ENCODE measurements at places on chromosomes 7 and 10.

- DNase-seq, result no peak
Measured at GRCh38 chr7:26858241-26858715, 6.1 kb downstream of the SKAP2 start.

DNA sequence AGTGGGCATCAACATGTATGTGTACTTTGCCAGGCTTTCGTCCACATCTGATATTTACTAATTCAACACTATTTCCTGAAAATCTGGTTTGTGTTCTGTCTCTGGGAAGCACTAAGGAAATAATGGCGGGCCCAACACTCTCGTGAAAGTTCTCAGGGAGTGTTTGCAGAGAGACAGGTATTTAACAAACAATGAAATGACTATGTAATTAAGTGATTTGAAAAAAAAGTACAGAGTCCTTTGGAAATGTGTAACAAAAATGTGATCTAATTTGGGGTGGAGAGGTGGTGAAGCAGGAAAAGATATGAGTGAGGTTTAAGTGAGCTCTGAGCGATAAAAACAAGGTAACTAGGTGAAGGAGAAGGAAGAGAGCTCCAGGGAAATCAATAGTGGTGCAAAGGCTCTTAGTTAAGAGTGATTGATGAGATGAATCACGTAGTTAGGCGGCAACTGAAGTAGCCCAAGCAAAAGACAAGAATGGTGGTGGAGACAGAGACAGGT lies 95.3 kb upstream of the DNAJB12 start:
- no peak for DNase-seq

- no peak for DNase-seq
Measured at GRCh38 chr10:50516171-50516570, 107.6 kb downstream of the SGMS1 start.

DNA sequence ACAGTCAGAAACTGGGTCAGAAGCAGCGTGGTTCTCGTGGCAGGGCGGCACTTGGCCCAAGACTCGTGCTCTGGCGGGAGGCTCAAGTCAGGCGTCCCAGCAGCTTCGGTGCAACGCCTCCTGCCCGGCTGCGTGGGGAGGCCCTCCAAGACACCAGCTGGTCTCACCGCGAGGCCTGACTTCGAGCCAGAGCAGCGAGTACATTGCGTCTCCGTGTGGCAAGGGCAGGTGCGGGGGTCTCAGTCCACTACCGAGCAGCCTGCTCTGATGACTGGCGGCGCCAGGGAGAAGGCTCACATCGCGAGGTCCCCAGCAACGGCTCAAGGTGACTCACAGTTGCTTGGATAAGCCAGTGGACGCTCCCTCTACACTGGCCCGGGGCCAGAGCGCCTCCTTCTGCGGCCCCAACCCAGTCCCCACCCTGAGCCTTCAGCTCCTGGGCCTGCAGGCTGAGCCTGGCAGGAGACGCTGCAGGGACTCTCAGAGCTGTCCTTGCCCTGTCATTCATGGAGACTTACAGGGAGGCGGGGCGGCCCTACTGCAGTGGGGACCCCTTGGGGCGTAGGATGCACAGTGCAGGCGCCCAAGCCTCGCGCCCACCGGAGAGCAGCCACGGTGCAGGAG lies 41.9 kb upstream of the PRKAR1B start:
- peak; percentile 24 for DNase-seq

DNA sequence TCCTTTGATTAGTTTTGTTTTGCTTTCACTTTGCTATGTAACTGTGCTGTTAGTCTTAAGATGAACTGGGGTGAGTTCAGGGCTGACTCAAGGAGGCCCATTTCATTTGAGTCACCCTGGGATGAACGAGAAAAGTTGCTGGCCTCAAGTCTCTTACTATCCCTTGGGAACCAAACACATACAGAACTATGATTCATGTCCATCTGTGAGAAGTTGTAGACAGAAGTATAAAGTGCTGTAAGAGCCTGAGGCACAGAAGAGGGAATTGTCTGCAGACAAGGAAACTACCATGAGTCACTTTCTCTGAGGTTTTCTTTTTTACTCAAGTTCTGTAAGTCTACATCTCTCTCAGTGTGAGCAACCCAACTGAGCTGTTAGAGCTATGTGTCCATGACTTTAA lies 179.8 kb upstream of the CSTF2T start:
- no peak for DNase-seq

DNA sequence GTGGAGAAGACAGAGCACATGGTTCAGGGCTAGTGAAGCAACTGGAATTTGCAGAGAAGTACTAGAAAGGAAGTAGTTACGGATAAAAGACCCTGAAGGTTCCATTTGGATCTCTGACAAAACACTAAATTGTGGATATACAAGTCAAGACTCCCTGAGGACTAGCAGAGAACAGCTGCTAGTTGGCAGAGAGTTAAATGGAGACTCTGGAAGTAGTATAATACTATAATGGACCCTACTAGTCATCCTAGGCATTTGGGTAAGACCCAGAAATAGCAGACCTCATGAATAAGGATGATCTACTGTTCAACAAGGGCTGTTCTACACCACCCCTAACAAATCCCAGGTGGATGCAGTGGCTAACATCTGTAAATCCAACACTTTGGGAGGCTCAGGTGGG lies 19.1 kb downstream of the MCMBP start:
- no peak for DNase-seq

- no peak for DNase-seq
Measured at GRCh38 chr10:116427671-116428070, at the start of gene PNLIPRP3. PNLIPRP3 (plus strand) TSS chr10:116427847; CDS start chr10:116428013, 166 bp downstream.

GRCh38 chr7:116122972-116123595 lies 87.3 kb upstream of the TES start:
- DNase-seq, result peak; percentile 0

DNA sequence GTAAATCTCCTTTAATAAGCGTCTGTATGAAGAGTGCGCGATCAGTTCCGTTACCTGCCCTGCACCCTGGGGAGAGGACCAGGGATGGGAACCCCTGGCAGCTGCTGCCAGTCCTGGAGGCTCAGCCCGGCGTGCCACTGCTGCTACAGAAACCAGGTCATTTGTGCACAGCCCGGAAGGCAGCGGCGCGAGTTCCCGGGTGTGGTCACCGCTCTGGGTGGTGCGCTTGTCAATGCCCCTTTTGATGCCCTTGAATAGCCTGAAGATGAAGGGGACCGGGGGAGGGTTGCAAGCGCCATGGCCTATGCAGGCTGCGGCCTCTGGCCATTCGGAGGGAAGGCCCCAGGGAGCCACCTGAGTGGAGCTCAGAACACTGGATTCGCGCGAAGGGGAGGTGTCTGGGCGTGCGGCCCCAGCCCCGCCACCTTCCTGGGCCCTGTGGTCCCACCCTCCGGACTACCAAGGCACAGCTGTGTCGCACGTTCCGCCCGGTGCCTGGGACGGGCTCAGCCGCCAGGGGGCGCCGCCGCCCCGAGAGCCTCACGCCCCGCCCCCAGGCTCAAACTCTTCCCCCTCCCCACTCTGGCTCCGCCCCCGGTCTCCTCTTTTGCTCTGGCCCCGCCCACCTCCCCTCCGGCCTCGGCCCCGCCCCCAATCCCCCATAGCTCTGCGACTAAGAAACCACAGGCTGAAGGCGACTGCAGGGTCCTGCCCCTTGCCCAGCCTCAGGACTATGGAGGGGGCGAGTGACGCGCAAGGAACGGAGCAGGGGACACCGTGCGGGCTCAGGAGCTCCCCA lies 16.5 kb downstream of the AP5Z1 start:
- no peak for DNase-seq

DNA sequence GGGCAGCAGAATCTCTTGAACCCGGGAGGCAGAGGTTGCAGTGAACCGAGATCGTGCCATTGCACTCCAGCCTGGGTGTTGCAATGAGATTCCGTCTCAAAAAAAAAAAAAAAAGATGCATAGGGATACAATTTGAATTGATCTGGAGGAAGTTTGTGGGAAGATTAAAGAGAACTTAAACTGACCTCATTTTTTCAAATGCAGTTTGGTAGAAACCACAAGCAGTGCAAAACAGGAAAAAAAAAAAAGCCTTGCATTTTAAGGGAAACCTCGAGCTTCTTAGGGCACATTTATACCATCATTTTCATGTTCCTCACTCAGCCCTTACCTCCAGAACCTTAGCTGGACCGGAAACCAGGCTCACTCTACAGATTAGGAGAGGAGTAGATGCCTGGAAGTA lies 2.8 kb downstream of the KCTD7 start:
- DNase-seq, result no peak

DNA sequence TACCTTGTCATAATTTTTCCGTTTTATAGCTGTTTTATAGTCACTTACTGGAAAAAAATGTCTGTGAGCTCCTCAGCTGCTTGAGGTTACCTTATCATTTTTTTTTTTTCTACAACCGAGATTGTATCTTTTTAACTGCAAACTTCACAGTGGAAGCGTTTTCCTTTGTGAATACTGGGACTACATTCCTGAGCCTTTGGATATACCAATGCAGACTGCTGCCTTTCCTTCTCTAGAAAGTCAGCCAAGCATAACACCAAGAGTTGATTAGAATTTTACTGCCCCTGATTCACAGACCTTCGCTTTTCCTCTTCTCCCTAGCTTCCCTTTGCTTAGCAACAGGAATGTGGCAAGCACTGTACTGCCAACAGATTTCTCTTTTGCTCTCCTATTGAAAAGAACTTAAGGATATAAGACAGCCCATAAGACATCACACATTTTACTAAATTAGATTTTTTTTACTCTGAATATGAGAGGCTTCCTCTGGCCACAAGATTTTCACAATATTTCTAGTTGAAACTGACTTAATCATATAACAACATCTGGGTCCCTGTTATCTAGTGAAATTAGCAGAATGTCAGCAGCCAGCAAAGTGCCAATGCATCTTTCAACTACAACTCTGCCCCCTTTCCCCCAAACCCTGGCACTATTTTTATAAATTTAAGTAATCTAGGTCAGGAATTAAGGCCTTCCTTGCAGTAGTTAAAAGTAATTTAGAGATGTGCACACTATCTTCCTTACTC lies 170.6 kb downstream of the PRKG1 start:
- DNase-seq, result no peak

DNA sequence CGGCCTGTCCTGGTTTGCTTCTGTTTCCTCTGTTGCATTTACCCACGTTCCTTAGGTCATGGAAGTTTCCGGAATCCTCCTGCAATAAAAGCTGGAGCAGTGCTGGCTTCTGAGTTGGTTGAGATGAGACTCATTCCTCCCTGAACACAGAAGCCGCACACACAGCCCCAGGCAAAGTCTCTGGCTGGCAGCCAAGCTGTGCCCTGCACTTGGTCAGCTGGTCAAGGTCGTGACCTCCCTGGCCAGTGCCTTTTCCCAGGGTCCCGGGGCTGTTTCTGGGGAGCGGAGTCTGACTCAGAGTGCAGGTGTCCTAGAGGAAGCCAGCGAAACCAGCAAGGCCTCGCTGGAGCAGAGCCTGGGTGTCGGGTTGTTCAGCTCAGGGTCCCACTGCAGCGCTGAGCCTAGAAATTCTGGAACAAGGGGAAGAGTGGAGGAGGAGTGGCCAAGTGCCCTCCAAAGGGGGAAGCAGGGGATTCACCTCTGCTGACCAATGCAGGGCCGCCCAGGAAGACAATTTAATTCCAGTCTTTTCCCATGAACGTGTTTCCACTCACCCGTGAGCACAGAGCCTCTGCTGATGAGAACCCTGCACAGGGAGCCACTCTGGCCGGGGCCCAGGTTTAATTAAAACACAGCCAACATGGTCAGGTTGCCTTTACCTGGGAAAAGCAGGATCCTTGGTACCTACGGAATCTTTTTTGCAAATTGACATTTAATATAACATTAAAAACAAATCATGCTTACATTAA lies 245.5 kb upstream of the PPP2R2D start:
- no peak for DNase-seq

GRCh38 chr7:130920122-130920521 lies 186.1 kb upstream of the KLF14 start:
- DNase-seq, result no peak

GRCh38 chr10:130493446-130494145 lies 357.4 kb downstream of the GLRX3 start:
- DNase-seq, result no peak

GRCh38 chr7:3244241-3244814 lies 56.7 kb upstream of the SDK1 start:
- peak; percentile 25 for DNase-seq

DNA sequence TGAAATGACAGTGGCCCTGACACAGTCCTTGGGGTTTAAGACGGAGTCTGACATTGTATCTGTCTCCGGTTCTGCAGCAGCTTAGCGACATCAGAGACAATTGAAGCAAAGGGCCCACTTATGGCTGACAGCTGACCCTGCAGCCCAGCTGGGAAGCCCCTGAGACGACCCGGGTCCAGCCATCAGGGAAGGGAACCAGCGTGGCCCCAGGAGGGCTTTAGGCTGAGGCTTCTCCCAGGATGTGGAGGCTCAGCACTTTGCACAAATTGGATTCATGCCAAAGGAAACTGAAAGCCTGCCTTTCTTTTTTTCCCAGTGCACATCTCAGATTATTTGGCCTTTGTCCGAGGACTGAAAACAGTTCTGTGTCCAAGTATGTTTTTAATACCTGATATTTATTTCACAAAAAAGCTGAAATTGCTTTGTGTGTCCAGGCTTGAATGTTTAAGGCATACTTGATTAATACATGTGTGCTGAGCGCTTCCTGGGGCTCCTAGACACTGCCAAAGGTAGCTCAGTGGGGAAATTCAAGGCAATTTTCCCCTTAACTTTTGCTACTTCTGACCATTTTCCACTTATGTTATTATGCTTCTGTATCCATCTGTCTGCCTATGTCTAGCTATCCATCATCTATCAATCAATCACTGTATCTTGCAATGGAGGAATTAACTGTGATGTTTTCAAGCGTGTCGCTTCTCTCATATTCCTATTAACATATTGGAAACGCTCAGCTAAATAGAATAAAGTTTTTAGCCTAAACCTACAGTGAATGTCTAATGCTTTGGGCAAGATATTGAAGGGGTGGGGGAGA lies 34.8 kb downstream of the KLF6 start:
- no peak for DNase-seq

- DNase-seq, result no peak
Measured at GRCh38 chr10:78178397-78178796, 144.7 kb downstream of the RPS24 start.
